ENCODE measurements at places on chromosomes 16 and 17.

DNA sequence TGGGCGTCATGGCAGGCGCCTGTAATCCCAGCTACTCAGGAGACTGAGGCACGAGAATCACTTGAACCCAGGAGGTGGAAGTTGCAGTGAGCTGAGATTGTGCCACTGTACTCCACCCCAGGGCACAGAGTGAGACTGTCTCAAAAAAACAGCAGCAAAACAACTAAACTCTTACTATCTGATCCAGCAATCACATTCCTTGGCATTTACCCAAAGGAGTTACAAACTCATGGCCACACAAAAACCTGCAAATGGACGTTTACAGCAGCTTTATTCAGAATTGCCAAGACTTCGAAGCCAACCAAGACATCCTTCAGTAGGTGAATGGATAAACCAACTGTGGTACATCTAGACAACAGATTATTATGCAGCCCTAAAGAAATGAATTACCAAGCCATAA lies 4.0 kb downstream of the SIAH1 start:
- peak; percentile 23 for DNase-seq

- no peak for DNase-seq
Observed at GRCh38 chr16:57474671-57475661, 11.3 kb downstream of the DOK4 start.

- no peak for DNase-seq
Observed at GRCh38 chr17:64038331-64039105, 18.1 kb upstream of the ICAM2 start.

DNA sequence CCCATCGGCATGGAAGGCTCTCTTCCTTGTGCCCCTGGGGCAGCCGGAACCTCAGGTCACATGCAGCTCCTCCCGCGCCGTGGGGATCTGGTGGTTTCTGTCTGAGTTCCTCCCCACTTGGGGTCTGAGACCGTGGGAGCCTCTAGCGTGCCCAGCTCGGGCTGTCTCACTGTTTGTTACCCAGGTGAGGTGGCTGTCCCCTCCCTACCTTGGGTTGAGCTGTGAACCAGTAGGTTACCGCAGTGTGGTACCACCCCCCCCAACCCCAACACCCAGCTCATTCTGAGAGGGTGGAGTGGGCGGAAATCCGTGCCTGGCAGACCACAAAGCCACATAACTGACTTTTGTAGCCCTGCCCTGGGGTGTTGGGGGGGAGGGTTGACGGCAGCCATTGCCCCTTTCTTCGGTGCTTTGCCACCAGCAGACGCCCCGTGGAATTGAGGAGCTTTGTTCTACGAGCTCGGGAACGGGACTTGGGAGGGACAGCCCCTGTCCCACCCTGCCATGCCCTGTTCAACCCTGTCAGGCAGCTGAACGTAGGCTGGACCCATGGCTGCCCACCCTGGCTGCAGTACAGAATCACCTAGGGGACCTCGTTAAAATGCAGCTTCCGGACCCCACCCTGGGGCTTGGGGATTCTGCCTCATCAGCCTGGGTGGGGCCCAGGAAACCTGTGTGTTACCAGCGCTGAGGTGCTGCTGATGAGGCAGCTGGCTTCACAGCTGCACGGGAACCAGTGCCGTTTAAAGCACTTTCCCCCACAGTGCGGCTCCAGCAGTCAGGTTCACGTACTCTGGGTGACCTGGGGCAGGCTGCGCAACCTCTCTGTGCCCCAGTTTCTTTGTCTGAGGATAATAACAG lies 18.5 kb downstream of the RAP1GAP2 start:
- no peak for DNase-seq

DNA sequence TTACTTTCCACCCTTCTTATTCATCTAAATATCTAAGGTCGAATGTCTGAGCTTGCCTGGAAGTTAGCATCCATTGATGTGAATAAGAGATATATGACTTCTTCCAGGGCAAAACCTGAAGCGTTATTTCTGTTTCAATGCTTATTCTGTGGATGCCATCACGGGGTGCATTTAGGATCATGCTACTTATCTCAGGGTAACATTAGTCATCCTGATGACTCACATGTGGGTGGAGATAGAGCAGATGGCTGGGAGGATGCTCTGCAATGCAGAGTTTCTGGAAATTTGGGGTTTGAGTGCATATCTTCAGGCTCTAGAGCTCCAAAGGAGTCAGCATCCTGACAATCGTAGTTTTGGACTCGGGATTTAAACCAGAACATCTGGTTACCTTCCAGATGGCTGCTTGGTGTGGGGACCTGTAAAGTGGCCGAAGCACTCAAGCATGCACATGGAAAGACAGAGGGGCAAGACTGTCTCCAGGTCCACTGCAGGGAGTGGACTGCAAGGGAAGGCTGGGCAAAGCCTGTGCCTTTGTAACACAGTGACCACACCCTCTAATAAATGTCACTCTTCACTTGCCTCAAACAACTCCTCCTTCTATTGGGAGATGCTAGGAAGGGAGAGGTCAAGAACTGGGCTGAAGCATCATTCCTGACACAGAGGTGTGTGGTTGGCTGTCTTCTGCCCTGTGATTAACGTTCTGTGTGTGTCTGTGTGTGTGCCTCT lies 175.2 kb upstream of the SALL1 start:
- peak; percentile 15 for DNase-seq

GRCh38 chr17:63035271-63035670 lies 69.2 kb downstream of the TANC2 start:
- no peak for DNase-seq

DNA sequence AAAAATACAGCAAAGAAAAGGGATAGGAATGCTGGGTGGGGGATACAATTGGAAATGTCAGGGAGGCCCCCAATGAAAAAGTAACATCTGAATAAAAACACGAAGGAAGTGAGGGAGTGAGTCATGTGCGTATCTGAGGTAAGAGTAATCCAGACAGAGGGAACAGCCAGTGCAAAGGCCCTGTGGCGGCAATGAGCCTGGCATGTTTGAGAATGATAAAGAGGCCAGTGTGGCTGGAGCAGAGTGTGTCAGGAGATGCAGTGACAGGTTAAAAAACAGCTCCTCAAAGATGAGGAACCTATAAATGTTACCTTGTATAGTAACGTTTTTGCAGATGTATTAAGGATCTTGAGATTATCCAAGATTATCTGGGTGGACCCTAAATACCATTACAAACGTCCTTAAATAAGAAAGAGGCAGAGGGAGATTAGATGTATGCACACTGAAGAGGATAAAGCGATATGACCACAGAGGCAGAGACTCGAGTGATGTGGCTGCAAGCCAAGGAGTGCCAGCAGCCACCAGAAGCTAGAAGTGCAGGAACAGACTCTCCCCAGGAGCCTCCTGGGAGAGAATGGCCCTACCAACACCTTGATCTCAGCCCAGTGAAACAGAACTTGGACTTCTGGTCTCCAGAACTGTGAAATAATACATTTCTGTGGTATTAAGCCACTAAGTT lies 17.8 kb upstream of the SLC35B1 start:
- no peak for DNase-seq

- DNase-seq = no peak
Observed at GRCh38 chr16:87391324-87391949, 699 bp upstream of the MAP1LC3B start.

DNA sequence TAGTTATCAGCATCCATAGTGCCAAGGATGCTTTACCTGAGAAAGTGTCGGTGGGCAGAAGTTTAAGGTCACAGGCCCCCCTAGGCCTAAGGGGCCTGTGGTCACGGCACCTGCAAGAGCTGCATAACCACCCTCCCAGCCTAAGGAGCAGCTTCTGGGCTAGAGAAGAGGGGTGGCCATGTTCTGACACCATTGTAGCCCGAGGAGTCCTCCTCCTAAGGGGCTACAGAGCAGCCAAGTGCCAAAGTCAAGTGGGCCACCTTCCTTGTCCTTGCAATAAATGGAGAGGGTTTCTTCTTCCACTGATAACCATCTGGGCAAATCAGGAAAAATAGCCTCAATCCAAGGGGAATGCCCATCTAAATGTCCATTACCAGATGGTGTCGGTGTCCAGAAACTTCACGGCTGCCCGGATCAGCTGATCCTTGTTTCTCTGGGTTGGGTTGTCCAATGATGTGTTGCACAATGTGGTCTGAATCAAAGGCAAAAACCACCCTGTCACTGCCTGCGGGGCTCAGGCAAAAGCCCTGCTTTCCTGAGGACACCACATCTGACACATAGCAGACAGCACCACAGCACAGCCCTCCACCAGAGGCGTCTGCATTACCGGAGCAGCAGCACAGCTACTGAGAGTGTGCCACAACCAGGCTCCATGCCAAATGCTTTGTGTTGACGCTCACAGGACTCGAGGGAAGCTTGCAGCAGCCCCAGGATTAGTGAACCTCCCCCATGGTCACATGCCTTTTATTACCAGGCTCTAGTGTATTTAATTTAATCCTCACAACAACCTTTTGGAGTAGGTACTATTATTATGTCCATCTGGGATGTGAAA lies 12.8 kb downstream of the ATPAF2 start:
- DNase-seq = no peak

GRCh38 chr16:17529982-17530760 lies 59.4 kb upstream of the XYLT1 start:
- no peak for DNase-seq

DNA sequence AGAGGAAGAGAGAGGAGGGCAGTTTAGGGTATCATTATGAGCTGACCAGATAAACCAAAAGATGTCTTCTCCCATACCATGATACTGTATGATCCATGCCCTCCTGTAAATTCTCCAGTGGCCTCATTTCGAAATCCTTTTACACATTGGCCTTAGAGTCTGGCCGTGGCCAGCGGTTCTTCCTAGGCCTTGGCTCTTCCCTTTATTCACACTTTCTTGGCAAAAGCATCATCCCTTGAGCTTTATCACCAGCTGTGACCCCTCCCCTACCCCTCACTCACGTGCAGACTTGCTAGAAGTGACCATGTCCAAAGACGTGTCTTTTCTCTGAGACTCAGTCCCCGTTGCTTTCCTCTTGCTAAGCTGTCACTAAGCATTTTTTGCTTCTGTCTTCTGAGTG lies 22.8 kb downstream of the KATNIP start:
- DNase-seq = no peak

DNA sequence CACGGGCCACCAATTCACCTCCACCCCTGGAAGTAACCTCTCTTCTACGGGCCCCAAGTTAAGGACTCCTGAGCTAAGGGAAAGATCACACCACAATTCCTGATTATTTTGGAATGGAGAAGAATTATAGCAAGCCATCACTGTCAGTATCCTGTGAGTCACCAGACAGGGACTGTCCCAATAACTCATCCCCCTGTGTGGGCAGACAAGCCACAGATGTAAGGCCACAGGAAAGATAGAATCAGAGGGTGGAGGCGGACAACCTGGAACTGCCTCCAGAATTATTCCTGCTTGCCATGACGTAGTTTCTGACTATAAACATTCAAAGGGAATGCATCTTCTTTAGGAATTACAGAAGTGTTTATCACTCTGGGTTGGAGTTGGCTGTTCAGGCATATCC lies 5.8 kb upstream of the MYO1D start:
- DNase-seq = peak; percentile 51

DNA sequence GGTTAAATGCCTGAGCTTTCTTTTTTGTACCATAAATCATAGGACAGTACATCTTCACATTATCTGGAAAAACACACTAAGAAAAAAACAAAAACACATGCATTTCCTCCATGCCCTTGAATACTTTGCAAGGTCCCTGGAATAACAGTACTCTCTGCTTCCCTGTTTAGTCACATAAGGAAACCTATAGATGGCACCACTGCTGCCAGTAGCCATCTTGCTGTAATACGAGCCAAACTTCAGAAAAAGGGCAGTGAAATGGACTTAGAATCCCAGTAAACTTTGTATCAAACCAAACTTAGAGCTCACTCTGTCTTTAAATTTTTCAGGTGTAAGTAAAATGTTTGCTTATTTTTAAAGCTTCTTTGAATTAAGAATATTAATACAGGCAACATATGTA lies 435.5 kb downstream of the KCNJ2 start:
- no peak for DNase-seq

GRCh38 chr17:10499950-10500349 lies 18.4 kb downstream of the MYH1 start:
- no peak for DNase-seq

DNA sequence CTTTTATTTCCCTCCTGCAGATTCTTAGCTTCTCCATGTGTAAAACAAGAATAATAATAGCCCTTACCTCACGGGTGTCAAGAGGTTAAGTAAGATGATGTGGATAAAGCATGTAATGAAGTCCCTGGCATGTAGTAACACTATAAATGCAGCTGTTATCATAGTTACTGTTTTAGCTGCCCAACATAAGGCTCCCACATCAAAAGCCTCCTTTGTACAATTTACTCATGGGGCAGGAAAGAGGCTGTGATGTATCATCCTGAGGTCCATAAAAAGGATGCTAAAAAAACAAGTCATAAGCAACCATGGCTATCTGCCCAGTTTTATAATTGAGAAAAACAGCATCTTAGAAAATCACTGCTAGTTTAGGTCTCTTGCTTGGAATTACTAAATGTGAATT lies 339.7 kb downstream of the CA10 start:
- DNase-seq = no peak

GRCh38 chr17:64130559-64131001 lies 636 bp upstream of the ERN1 start:
- no peak for DNase-seq

All from K562 (cell line).